Iris pigment epithelial cell (primary cell): ENCODE measurements at places on chromosomes 7 and 10.

GRCh38 chr7:8638076-8638475 is 204.7 kb downstream of the NXPH1 start:
- no peak for DNase-seq

DNA sequence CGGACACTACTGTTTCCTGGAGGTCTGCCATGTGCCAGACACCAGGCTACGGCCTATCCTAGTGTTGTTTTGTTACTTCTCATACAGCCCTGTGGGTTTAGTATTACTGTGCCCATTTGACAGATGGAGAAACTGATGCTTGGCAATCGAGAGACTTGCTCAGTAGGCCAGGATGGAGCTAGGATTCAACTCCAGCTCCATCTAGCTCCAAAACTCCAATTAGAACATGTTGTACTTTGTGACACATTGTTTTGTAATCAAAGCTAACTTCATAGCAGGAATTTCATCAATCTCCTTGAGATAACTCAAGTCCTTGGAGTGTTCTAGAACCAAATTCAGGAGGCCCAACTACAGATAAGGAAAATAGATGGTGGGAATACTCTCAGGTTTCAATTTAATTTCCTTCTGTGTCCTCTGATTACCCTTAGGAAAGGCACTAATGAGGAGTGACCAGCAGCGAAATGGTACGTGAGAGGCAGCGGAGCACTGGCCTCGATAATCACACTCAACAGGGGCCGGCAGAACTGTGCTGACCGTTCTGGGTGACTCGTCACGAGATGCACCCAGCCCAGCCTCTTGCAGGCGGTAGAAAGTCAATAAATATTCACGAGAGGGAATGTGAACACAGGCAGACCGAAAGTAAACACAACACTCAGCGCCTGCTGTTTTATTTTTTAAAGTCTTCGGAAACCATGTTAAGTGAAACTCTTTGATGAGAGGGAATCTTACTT is 269.6 kb upstream of the NEBL start:
- DNase-seq = no peak

GRCh38 chr10:5752301-5752871 is 60.8 kb downstream of the GDI2 start:
- no peak for DNase-seq

DNA sequence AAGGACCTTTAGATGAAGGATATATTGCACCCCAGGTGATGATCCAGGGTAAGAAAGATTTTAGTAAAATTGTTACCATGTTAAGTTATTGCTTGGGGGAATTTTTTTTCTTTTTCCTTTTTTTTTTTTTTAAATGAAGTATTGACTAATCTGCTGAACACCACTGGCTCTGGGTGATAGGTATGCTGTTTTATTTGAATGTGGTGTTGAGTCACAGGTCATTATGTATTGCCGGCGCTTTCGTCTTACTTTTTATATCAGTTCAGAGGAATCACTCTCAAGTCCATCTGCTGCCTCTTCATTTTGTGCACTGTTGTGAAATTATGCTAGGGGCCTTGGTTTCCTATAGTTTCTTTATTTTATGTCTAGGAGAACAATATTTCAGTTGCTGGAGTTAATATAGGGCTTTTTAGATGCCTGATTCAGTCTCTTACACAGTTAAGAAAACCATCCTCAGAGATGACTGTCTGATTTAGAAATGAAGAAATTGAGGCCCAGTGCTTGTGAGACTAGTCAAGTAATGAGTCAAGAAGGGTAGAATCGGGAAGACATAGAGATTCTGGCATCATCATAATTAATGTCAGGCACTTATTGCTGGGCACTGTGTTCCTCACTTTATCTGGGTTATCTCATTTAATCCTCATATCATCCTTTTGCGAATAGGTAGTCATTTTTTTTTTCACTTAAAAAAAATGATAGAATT is 38.7 kb downstream of the NRF1 start:
- DNase-seq = no peak

DNA sequence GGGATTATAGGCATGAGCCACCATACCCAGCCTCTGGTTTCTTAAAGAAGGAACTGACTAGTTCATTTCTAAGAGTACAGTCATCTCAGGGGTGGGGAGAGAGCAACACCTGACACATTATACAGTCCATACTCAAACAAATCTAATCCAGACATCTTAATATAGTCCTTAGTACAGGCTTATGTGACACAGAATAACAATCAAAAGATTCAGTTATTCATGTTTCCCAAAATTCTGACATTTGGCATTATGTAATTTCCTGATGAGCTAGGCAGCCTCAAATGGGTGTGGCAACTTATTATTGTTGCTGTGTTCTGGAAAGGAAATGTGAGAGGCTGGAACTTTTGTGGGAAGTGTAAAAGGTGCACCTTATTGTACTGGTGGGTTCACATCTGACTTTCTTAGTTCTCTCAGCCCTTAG is 116.3 kb downstream of the WDFY4 start:
- no peak for DNase-seq
